ENCODE measurements at places on chromosomes 1 and 21.

- no peak for DNase-seq
These were observed 229.2 kb downstream of the PTGER3 start for GRCh38 chr1:70818401-70818800.

DNA sequence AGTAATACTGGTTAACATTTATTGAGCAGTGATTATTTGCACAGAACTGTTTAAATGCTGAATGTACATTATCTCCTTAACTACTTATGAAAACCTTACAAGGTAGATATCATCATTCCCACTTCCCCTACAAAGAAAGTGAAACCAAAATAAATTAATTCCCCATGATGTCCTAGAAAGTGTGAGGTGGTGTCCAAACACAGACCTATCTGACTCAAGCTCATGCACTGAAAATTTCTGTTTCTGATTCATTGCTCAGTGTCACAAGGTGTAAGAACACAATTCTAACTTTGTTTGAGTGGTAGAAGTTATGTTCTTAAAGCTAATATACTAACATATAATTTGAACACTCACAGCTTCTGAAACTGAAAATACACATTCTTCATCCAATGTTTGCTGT is 178.7 kb downstream of the MRPL39 start:
- DNase-seq: no peak

- peak; percentile 73 for DNase-seq
These were observed 54.9 kb downstream of the DMRTA2 start for GRCh38 chr1:50368179-50369007.

DNA sequence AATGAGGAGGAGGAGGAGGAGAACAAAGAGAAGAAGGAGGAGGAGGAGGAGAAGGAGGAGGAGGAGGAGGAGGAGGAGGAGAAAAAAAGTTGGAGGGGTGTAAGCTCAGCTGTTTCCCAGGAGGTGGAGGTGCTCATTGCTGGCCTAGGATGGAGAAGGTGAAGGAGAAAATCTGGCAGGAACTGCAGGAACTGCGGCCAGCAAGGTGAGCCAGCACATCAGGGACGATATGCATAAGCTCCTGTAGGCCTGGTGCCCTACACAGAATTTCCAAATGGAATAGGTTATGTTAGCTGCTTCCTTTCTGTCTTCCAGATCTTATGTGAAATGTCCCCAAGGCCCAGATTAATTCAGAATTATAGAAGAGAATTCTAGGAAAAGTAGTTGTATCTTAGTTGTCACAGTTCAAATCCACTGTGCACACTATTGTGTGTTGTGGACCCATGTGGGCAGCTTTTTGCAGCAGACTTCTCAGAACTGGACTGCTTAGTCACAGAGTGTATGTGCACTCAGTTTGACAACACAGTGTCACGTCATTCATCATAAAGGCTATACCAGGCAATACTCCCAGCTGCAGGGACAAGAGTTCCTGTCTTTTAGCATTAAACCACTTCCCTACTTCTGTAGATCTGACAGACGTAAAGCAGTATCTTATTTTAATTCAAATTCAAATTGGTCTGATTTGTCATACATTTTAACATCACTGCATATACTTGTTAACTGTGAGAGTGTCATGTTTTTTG is 303.7 kb downstream of the HLX start:
- no peak for DNase-seq

- DNase-seq: no peak
These were observed 9.3 kb upstream of the F3 start for GRCh38 chr1:94550800-94551241.

DNA sequence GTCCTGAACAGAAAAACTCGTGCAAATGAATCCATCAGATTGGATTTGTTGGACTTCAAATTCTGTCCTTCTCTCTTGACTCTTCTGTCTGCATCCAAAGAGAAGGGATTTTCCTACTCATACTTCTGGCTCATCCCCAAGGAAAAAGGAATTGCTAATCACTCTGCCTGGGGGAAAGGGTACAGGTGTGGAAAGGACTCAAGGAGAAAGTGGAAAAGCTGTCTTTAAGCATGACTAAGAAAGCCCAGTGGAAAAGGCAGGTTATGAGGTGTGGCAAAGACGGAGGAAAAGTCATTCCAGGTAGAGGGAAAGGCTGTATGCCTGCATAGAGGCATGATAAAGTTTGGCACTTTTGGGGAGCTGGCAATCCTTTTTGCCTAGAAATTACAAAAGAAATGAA is 43.4 kb downstream of the PTGS2 start:
- DNase-seq: no peak

DNA sequence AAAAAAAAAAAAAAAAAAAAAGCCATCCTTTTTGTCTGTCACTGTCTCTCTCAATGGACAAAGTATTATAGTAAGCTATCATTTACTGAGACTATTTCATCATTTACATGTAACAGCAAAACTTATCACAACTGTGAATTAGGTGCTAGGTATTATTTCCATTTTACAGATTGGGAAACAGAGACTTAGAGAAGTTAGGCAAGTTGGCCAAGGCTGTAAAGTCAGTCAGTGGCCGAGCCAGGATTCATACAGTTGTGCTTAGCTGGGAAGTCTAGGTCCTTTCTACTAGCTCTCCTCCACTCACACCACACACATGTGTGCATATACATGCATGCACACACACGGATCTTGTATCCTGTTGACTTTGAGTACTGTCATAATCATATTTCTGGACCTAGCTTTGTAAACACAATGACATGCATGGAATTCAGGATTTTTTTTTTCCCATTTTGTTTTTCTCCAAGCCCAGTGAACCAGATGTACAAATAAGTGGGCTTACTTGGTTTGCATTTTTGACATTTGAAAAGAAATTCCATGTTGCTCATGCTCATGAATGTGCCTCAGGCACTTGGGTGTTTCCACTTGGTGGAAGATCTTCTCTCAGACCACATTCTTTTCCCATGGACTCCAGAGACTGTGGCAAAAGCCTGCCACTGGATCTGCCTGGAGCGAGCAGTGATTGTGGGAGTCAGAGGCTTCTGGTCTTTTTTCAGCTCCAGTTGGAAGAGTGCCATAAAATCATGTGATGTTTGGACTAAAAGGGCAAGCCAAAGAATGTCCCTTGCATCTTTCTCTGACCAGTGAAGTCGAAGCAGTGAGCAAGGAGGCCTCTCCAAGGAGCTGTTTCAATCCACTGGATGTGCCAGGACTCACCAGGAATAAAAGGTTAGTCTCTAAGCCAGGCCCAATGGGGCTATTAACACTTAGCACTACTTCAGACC is 61.7 kb upstream of the DNAJC6 start:
- no peak for DNase-seq

GRCh38 chr1:29465755-29466154 is 229.4 kb downstream of the PTPRU start:
- no peak for DNase-seq

GRCh38 chr1:109193653-109194590 is 19.8 kb upstream of the SARS1 start:
- DNase-seq: peak; percentile 88

Measured in activated CD8-positive, alpha-beta memory T cell treated with anti-CD3 and anti-CD28 coated beads, Interleukin-2, amount 50 U/mL, for 48 hours (primary cell).